ENCODE measurements at places on chromosomes 4 and X. TPM values are rescaled to one million over a fixed set of nuclear protein-coding genes. Genes with fewer than 3 reads are reported as not detected.

The GAGE1 gene
- total RNA-seq = 608 TPM

The ZNF182 gene
- total RNA-seq = 2.8 TPM

The BMPR1B gene
- total RNA-seq = not detected

The KLF8 gene
- 0.02 TPM for total RNA-seq

The NPY5R gene
- not detected for total RNA-seq

The GRPR gene
- not detected for total RNA-seq

The ADH1A gene
- not detected for total RNA-seq

The TMPRSS11A gene
- total RNA-seq = not detected

The TEX13B gene
- 0.20 TPM for total RNA-seq

DNA sequence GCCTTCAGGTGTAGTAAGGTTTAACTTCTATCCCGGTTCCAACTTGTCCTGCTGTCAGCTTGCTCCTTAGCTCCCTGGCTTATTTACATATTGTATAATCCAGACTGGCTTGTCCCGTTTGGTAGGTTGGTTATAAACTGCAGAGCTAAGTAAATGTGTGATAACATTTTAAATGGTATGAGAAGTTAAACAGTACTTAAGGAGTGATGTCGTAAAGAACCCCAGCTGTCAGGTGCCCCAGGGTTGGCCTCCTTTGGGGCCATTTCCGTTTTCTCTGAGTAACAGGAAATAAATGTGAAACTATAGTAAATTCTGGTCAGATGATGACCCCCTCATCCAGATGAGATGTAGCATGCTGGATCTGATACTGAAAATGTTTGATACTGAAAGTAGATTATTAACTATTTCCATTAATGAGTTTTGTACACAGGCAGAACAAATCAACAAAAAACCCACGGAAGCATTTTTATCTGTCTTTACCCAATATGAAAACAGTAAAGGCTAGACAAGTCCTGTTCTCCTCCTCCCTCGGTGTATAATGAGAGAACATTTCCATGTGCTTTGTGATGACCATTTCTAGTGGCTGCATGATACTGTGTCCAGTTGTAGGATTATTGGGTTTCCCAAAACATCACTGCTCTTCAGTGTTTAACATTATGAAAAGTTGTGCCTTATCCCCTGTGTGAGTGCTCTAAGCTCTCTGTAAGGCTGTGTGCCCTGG lies 22.4 kb downstream of the GAB1 start:
- no peak for DNase-seq

- no peak for DNase-seq
These were observed 526.1 kb upstream of the PABPC4L start for GRCh38 chr4:134727696-134728095.

- no peak for DNase-seq
These were observed 97.6 kb downstream of the RAB28 start for GRCh38 chr4:13386405-13387107.

- no peak for DNase-seq
These were observed 30.8 kb upstream of the CD40LG start for GRCh38 chrX:136616987-136617685.

GRCh38 chr4:74235135-74235534 lies 73.1 kb upstream of the EPGN start:
- no peak for DNase-seq

- DNase-seq = no peak
These were observed 575 bp downstream of the TREX2 start for GRCh38 chrX:153445106-153445855.

- no peak for DNase-seq
These were observed 8.9 kb downstream of the MSANTD1 start for GRCh38 chr4:3257556-3258482.

DNA sequence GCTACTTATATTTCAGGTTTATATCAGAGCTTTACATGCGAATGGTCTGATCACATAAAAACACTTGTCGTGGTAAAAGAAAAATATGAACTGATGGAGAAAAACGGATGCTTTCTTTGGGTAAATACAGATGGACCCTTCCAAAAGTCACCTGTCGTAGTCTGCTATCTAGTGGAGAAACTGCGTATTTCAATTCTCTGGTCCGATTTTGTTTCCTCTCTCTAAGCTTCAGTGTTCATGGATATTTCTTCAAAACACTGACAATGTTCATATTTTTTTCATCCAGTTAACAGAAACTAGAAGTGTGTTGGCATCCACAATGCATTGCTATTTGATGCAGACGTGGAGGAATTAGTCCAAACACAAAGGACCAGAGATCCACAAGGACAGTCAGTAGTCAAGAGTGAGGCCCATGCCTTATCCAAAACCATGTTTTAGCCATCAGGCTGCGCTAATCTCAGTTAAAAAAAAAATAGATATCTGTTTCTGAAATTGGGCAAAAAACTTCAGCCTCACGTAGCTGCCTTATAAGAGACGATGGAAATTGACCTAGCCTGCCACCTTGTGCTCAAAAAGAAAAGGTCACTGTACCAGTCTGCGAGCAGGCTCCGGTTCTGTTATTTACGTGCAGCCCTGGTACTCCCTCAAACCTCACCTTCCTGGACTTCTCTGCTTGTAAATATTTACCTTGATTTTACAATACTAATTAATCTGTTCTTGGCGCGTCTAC lies 16.0 kb downstream of the MEPE start:
- peak; percentile 59 for DNase-seq

GRCh38 chr4:118865091-118865708 lies 23.5 kb upstream of the SYNPO2 start:
- DNase-seq = no peak

DNA sequence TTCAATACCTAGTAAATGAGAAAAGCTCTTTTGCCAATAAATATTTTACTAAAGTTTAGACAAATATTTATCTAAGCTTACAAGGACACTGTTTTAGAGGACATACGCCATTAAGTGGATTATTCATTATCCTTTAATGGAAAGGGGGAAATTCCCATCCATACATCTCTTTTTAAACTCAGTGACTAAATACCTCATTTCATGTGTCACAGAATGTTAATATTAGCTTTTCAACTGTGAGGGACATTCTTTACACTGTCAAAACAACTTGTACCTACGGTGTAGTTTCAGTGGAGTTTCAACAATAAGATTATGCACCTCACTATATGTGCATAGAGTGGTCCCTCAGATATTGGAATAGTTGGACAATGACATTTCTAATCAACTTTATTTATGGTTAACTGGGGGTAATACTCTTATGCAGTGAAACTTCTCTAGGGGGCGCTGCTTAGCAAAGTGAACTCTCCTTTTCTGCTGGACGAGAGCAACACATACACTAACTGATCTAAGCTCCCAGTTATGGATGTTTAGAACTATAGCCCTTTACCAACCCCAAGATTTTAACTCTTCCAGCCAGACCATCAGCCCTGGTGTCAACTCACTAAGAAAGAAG lies 9.7 kb downstream of the HS6ST2 start:
- DNase-seq = peak; percentile 18

DNA sequence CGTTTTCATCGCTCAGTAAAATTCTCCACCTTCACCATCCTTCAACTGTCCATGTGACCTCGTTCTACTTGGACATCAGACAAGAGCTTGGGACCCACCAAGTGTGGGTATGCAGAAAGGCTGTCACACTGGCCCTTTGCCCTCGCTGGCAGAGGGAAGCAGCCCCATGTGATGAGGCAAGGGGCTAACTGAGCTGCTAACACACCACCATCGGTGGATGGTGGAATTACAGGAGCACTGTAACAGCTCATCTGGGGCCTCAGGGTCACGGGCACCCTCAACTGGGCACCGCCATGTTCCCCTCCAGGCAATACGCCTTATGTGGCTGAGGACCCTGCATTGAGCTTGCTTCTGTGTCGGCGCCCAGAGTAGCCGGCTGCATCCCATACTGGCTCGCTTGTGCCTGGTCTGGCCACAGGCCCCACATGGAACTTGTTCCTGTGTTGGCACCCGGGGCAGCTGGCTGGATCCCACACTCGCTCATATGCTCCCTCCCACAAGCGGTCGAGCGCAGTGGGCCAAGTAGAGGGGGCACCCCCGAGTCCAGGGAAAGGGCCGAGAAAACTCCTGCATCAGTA lies 109.5 kb downstream of the TAB3 start:
- no peak for DNase-seq

- DNase-seq = no peak
These were observed 90.0 kb downstream of the ELOVL6 start for GRCh38 chr4:110108422-110108821.

DNA sequence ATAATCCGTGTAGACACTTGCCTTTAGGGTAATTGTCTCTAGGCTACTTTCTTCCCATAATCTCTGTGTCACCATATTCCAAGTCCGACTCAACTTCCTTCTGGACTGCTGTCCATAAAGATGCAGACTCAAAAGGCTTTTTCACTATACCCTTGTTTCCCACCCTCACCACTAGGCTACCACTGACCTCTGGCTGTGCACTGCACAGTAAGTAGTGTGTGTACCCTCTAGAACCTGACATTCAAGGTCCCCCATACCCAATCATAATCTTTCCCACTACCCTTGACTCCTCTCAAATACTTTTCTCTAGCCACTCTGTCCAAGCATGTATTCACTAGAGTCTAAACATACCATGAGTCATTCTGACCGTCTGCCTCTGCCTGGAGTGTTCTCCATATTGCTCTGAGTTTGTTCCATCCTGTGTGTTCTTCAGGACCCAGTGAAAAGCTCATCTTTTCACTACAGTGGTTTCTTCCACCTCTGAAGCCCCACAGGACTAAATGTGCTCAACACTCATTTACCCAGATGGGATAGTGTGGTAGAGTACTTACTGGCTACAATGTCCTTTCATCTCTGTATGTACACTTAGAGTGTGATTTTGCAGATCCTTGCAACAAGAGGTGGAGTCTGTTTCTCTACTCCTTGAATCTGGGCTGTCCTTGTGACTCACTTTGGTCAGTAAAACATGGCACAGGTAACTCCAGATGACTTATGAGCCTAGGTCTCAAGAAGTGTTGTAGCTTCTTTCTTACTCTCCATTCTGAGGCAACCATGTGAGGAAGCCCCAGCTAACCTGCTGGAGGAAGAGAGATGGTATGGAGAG lies 17.4 kb downstream of the JADE3 start:
- no peak for DNase-seq

DNA sequence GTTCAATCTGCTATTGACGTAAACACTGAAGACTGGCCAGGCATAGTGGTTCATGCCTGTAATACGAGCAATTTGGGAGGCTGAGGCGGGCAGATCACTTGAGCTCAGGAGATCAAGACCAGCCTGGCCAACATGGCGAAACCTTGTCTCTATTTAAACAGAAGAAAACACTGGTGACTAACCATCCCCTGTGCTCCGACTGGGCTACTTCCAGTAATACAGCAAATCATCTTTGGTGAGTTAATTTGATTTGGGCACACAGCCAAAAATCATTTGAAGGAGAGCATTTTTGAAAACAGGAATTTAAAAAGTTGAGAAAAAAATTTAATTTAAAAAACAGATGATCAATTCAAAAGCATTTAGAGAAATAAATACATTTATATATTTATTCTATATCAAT lies 52.0 kb downstream of the SEC24D start:
- no peak for DNase-seq

DNA sequence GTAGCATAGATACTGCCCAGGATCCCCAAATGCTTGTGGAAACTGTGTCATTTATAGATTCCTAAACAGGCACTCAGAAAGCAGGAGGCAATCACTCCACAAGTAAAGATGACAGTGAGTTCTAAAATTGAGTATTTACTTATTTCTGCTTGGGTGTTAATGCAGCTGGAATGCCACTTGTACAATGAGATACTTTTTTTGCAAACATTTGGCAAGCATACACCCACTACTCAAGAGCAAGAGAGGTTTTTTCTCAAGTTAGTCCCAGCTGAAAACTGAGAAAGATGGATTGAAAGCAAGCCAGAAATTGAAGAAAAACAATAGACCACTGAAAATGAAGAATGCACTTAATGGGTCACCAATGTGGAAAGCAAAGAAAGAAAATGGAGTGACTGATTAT lies 22.5 kb downstream of the GABRA3 start:
- DNase-seq = no peak

GRCh38 chr4:181950372-181951127 lies 292.7 kb upstream of the TENM3 start:
- no peak for DNase-seq

DNA sequence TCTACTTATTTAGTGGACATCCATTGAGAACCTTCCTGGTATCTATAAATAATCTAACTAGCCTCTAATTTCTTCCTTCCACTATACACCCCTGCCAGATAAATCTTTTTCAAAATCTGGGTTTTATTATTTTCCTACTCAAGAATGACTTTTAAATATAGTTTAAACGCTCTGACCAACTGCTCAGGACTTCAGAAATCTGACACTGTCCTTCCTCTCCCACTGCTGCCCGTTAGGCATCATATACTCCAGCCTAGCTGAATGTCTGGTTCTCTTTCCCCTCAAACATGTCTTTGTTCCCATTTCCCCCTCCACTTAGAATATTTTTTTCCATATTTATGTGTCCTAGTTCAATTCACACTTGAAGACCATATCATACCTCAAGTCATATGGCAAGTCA lies 35.2 kb upstream of the CBLL2 start:
- DNase-seq = no peak

- DNase-seq = no peak
These were observed 48.3 kb downstream of the CD99L2 start for GRCh38 chrX:150849996-150850720.

Measured in K562 (cell line).